ENCODE measurements at places on chromosomes 4 and X.

- no peak for DNase-seq
Observed at GRCh38 chrX:72330131-72330530, 24.4 kb upstream of the CITED1 start.

GRCh38 chrX:80354966-80355465 is 65.2 kb upstream of the TENT5D start:
- DNase-seq = no peak

DNA sequence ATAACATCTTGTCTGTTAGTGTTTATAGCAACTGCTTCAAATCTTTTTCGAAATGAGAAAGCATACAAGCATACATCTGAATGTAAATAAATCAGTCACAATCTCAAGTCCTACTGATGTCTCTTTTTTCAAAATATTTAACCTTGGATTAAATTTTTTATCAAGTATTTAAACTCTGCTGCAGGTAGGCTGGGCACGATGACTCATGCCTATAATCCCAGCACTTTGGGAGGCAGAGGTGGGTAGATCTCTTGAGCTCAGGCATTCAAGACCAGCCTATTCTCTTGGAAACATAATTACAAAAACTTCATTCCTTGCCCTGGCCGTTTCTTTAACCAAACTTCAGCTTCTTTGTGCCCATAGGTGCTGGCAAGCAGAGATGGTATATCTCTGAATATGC is 540.3 kb upstream of the GALNT7 start:
- peak; percentile 7 for DNase-seq

- DNase-seq = peak; percentile 74
Observed at GRCh38 chrX:129360175-129360574, 163.1 kb downstream of the SMARCA1 start.

Measured in PC-3 (cell line).